ENCODE measurements at places on chromosomes 12 and 14.

- peak; percentile 11 for DNase-seq
Observed at GRCh38 chr12:128810182-128811127, 13.3 kb downstream of the SLC15A4 start.

DNA sequence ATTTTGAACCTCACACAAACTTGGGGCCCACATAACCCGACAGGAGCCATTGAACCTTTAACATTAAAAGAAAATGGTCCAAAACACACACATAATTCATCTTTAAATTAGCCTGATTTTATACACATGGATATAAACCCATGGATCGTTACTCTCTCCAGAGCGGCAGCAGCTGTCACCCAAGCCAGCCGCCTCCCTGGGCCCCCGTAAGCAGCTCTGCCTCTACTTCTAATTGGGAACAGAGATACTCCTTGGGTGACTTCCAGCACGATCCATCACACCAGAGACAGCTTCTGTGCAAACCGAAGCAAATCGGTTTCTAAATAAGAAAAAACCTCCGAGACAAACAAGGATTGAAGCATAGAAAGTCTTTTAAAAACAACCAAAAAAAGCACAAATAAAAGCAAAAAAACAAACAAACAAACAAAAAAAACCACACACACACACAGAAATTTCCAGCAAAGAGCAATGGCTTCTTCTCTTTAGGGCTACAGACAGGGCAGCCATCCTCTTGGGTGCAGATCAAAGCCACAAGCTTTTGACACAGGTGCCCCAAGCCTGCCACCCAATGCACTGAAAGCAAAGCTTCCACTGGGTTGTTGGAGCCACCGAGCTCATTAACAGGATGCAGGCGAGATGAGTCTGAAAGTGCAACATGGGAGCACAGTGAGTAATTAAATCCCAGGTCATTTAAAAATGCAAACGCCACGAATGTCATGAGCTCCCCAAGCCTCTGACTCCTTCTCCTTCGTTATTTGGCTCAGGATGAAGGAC is 156.9 kb downstream of the DPF3 start:
- DNase-seq = no peak

DNA sequence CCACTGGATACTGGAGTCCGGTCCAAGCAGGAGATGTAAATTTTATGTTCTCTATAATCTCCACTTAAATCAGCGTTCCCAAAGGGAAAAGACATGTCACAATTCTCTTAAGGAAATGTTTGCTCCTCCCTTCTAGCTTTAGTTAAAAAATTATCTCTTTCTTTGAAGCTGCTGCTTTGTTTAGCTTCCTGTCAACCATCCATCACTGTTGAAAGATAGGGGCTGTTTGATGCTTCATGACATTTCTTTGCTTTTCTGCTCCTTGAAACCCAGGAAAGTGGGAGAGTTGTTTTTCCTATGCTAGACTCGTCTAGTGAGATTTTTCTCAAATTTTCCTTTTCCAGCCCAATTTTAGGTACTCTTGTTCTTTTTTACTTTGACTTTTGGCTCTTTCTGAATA is 31.9 kb downstream of the MBIP start:
- DNase-seq = no peak

DNA sequence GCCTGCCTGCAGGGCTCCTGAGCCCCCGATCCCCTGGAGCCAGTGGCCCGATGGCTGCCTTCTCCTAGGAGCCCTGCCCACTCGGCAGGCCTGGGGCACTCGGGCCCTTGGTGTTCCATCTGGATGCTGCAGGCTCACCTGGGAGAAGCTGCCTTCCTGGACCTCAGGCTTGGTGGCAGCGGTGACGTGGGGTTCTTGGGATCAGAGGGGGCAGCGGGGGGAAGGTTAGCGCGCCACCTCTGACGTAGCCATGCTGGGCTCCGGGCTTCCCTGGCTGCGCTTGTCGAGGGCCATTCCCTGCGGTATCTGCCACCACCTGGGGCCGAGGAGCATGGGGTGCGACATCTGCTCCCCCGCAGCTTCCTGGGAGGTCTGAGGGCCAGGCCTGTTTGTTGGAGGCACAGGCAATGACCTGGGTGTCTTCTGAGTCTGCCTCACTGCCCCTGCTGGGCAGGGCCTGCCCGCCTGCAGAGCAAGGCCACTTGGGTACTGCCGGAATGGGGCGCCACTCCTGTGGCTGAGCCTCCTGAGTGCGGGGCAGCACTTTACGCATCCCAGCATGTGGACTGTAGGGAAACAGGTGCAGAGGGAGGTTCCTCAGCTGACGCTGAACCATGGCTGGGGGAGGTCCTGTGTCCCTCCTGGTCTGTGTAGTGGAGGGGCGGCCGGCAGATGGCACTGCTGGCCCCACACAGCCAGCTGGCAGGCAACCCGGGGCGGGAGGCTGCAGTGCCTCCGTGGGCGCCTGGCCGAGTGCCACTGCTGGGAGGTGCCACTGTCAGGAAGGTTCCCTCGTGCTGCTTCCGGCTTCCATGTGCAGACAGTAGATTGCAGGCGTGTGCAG is 20.3 kb downstream of the MTA1 start:
- DNase-seq = no peak

DNA sequence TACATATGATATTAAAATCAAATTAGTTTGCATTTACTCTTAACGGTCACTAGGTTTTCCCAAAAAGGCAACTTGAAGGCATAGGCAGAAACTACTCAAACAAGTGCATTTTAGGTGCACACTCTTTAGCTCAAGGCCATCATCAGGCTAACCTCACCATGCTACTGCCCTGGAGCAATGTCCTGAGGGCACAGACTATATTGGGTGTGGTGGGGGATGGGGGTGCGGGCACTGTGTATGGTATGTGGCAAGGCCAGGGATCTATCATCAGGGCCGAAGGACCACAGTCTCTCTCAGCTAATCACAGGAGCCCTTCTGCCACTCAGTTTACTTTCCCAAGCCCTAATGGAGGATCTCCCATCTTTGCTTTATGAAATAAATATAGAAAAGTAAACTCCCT is 51.9 kb downstream of the SH2B3 start:
- DNase-seq = no peak

Measured in activated CD4-positive, alpha-beta T cell treated with anti-CD3 and anti-CD28 coated beads for 4 hours (primary cell).